ENCODE measurements at places on chromosomes 12 and 14.

GRCh38 chr12:57606399-57606798 lies 1.8 kb downstream of the DTX3 start:
- DNase-seq, result no peak

DNA sequence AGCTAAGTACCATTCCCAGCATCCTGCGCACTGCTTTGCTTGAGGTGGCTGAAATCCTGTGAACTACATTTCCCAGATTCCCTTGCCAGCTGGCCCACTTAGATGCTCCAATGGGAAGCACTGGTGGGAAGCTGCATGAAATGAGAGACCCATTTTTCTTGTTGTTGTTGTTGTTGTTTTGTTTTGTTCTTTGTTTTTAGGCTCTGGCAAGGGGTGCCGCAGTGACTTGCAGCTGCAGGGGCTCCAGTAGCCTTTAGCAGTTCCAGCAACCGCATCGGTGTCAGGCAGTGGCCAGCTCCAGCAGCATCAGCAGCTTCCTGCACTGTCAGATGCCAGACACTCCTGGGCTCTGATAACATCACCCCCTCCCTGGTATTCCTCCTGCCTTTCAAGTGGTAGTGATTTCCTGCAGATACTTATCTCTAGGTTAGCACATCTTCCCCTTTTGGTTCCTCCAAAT lies 8.8 kb upstream of the EGLN3 start:
- DNase-seq, result no peak

DNA sequence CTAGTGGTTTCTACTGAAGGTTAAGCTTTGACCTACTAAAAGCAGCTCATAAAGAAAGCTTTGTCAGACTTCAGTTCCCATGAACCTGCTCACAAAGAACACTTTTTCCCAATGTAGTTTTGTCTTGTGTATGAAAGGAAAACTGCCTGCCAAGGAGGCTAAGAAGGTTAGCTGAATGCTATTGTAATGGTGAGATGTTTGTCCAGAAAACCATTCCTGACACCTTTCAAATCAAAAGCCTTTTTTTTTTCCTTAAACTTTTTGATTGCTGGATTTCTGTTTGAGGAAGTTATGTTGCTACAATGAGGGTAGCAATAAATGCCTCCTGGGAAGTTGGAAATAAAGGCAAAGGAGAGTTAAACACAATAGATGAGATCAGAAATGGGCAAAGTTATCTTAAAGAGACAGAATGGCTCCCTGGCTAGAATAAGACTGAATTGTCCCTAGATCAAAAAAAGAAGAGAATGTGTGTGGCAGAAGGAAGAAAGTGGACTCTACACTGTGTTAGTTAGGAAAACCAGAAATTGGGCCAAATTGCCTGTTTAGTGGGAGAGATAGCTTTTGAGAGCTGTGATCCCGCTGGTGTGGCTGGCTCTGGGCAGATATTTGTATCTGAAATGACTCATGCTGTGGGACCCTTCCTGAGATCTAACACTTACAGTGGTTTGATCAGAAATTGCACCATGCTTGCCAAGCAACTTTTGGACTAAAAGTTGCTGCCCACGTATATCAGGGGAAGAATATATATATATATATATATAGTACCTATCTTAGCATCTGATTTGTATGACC lies 27.5 kb downstream of the TECPR2 start:
- no peak for DNase-seq

- no peak for DNase-seq
These were observed 3.0 kb downstream of the PLEKHG6 start for GRCh38 chr12:6313326-6313940.

DNA sequence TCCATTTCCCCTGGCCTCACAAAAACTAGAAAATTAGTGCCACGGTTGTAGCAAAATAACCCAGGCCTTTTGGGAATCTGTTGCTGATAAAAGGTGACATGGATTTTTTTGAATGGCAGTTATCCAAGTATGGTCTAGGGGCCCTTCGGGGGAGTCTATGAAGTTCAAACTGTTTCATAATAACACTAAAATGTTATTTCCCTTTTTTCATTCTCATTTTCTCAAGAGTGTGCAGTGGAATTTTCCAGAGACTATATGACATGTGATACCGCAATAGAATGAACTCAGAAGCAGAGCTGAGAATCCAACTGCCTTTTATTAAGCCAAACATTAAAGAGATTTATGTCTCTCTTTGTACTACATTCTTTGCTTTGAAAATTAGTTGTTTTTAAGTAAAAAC lies 26.9 kb downstream of the GSTZ1 start:
- DNase-seq, result no peak

- peak; percentile 46 for DNase-seq
These were observed 1.2 kb downstream of the DUSP16 start for GRCh38 chr12:12561371-12562015.

- DNase-seq, result no peak
These were observed 304.4 kb upstream of the RTL1 start for GRCh38 chr14:101207897-101208296.

DNA sequence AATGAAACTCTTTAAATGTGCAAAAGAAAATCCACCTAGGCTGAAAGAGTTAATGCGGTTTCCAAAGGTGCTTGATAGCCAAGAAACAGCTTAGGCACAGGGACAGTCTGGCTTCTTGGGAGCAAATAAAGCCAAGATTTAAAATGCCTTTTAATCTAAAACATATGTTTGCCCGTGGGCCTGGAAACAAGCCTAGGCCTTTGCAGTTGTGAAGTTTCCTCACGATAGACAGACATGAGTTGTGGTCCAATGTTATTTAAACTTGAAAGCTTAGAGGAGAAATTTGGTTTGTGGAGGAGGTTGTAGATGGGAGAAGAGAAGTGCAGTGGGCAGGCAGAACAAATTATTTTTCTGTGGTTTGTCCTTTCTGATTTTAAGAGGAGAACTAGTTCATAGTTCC lies 29.8 kb downstream of the PROX2 start:
- no peak for DNase-seq

DNA sequence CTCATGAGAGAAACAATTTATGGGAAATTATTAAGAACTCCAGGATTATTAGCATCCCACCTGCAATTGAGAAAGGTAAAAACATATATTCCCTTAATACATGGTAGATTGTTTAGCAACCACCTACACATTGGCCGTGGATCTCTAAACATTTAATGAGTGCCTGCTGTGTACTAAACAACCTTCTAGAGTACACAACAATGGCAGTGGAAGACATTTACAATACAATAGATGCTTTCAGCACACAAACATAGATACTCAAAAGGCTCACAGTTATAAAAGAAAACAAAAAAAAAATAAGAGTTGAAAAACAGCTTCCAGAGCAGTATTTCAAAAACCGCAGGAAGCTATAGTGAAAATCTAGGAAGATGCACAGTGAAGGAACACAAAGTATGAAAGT lies 382.9 kb downstream of the SYT1 start:
- DNase-seq, result no peak

DNA sequence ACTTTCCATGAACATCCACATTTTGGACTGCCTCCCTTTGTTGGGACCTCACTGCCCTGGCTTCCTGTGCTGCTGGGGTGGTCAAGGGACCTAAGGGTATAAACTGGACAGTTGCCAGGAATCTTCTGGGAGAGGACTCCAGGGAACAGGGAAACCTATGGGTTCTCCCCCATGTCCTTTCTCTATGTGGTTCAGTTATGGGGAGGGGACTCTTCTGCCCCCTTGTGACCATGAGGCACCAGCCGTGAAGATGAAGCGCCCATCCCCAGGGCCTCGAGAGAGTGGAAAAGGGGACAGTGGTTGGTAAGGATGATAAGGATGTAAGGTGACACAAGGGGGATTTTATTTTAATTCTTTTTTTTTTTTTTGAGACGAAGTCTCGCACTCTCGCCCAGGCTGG lies 177.0 kb upstream of the TMEM132C start:
- DNase-seq, result no peak

- DNase-seq, result no peak
These were observed 26.3 kb downstream of the CLMN start for GRCh38 chr14:95293449-95293848.

GRCh38 chr12:122023339-122024131 lies 1.9 kb downstream of the BCL7A start:
- no peak for DNase-seq

- no peak for DNase-seq
These were observed 226.0 kb upstream of the PDE3A start for GRCh38 chr12:20142316-20142715.

- DNase-seq, result no peak
These were observed at the start of gene RNU6-7 for GRCh38 chr14:32201816-32202490. TSS of gene RNU6-7 (plus strand) at chr14:32202045.

GRCh38 chr14:63940387-63940786 lies 87.6 kb downstream of the SYNE2 start:
- DNase-seq, result no peak

- DNase-seq, result no peak
These were observed 113.3 kb upstream of the SOX5 start for GRCh38 chr12:24062642-24063245.

DNA sequence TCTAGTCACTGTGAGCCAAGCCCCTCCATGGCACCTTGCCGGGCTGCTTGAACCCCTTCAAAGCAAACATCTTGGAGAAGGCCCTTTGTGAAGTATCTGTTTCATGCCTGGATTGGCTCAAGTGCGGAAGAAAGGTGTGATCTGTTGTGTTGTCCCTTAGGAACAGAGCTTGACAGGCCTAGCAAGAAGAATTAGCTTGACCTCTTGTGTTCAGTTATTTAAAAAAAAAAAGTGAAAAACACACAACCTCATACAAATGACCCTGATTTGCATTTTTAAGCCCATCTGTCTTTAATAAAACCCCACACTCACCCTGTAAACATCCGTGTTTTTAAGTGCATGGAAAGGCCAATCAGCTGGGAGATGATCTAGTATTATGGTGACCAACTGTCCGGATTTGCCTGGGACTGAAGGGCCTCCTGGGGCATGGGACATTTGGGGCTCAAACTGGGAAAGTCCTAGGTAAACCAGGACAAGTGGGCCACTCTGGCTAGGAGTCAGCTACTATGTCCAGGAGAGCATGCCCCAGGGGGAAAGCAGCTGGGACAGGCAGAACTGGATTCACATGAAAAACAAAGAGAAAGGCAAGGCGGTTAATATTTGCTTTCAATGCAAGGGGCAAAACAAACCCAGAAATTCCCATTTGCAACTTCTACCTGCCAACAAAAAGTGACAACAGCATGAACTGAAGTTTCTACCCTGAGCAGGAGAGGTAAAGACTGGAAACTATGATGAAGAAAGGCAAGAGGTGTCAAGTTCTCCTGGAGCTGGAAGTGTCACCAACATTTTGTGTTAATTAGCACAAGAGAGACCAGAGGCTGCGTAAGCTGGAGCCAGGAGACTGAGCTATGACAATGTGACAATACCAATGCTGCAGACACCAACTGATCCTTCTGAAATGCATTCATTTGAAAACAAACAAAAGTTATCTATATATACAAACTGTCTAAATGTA lies 78.6 kb downstream of the CLMN start:
- no peak for DNase-seq

- no peak for DNase-seq
These were observed 18.4 kb downstream of the OTUB2 start for GRCh38 chr14:94044476-94045091.

GRCh38 chr12:11773889-11774677 lies 124.6 kb downstream of the ETV6 start:
- DNase-seq, result no peak

GRCh38 chr14:90985601-90986242 lies 74.7 kb downstream of the RPS6KA5 start:
- no peak for DNase-seq

GRCh38 chr14:100286484-100287191 lies 19.6 kb downstream of the SLC25A29 start:
- no peak for DNase-seq

DNA sequence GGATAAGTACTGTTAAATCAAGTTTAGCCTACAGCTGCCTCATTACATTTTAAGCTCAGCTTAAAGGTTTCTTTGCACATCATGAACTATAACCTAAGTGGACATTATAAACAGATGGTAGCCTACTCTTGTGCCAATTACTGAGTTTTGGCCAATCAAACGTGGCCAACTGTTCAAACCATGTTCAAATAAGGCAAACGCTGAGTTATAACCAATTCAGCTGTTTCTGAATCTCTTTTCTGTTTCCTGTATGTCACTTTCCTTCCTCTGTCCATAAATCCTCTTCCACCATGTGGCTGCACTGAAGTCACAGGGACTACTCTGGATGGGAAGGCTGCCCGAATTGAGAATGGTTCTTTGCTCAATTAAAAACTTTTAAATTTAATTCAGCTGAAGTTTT lies 98.4 kb downstream of the BCAT1 start:
- DNase-seq, result no peak

DNA sequence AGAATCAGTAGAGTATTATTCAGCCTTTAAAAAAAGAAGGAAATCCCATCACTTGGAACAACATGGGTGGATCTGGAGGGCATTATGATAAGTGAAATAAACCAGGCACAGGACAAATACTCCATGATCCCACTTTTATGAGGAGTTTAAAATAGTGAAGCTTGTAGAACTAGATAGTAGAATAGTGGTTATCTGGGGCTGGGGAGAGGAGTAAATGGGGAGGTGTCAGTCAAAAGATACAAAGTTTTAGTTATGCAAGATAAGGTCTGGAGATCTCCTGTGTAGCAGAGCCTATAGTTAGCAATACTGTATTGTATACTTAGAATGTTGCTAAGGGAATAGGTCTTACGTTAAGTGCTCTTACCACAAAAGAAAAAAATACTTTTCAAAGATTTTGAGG lies 64.9 kb downstream of the RIC8B start:
- no peak for DNase-seq

GRCh38 chr12:59046763-59047534 lies 126.6 kb upstream of the LRIG3 start:
- no peak for DNase-seq

DNA sequence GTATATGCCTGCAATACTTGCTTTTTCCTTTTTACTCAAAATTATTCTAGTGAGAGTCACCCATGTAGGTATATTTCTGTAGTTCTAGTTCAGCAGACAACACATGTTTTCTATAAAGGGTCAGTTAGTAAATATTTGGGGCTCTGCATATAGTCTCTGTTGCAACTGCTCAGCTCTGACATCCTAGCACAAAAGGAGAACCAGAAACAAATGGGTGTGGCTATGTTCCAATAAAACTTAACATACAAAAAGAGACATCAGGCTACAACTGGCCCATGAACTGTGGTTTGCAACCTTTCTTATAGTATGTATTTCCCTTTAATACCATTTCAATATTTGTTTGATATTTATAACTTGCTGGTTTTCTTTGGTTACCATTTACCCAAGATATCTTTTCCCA lies 11.9 kb downstream of the NT5DC3 start:
- DNase-seq, result no peak

DNA sequence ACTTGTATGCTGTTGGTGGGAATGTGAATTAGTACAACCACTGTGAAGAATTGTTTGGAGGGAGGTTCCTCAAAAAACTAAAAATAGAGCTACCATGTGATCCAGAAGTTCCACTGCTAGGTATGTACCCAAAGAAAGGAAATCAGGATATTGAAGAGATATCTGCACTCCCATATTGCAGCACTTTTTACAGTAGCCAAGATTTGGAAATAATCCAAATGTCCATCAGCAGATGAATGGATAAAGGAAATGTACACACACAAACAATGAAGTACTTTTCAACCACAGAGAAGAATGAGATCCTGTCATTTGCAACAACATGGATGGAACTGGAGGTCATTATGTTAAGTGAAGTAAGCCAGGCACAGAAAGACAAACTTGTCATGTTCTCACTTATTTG lies 25.9 kb downstream of the TIGAR start:
- no peak for DNase-seq

- no peak for DNase-seq
These were observed 217.7 kb downstream of the PHETA1 start for GRCh38 chr12:111150921-111151840.
